ENCODE measurements at places on chromosomes 12 and 14. TPM values are rescaled to one million over a fixed set of nuclear protein-coding genes. Genes with fewer than 3 reads are reported as not detected.

LTB4R gene
- total RNA-seq = 11.9 TPM

GRCh38 chr12:75984577-75985182 is 46.9 kb downstream of the PHLDA1 start:
- no peak for DNase-seq

GRCh38 chr12:113381220-113381619 is 22.5 kb downstream of the SDS start:
- DNase-seq = no peak

DNA sequence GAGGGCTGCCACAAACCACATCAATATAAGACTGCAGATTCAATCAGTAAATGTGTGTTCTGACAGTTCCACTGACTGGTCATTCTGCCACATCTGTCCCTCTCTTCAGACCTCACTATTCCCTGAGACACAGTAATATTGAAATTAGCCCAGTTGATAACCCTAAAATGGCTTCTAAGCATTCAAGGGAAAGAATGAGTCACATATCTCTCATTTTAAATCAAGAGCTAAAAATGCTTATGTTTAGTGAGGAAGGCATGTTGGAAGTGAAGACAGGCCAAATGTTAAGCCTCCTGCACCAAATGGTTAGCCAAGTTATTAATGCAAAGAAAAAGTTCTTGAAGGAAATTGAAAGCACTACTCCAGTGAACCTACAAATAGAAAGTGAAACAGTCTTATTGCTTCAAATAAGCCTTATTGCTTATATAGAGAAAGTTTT is 24.5 kb upstream of the KIF21A start:
- no peak for DNase-seq

GPR68 gene
- total RNA-seq = 6.0 TPM

DNA sequence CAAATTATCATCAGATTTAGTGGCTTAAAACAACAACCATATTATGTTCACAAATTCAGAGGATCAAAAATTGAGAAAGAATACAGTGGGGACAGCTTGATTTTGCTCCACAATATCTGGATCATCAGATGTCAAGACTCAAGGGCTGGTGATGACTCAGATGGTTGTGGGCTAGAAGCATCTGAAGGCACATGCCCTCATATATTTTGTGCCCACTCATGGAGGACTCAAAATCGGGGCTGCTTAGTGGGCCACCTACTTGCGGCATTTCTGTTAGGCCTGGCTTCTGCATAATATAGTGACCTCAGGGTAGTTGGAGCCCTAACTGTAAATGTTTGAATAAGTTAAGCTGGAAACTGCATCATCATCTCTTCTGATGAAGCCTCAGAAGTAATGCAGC is 584.5 kb downstream of the SLC16A7 start:
- DNase-seq = no peak

DNA sequence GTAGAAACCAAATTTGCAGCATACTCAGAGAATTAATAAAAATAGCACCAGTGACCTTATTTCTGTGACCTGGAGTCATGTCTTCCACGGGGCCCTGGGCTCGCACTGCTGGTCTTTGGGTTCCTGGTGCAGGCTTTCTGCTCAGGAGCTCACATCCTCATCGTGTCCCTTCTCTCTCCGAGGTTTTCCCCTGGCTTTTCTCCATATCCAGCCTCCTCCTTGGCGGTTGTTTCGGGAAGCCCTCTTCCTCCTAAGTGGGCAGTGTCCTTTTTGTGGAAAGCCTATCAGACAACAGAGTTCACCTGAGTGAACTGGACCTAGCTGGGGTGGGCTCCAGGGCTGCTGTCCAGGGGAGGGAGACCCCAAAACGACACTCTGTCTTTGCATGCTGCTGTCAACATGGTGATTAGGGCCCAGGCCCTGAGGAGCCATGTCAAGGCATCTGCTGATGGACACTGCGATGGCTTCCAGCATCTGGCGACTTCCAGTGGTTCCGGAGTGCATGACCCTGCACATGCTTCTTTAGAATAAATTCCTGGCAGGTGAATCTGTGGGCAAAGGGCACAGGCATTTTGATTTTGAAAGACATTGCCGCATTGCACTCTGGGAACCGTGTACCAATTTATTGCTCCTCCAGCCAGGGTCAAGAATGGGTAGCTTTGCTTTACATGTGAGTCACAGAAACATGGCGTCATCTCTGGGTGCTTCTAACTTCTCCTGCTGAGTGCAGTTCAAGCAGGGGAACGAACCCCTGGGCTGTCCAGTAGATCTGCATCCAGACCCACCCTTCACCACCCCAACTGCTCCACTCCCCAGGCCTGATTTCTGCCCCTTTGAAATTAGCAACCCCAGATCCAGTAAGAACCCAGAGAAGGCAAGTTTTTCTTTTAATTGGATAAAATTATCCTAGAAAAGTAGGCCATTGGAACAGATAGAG is 136.8 kb downstream of the ADGRD1 start:
- DNase-seq = no peak

DNA sequence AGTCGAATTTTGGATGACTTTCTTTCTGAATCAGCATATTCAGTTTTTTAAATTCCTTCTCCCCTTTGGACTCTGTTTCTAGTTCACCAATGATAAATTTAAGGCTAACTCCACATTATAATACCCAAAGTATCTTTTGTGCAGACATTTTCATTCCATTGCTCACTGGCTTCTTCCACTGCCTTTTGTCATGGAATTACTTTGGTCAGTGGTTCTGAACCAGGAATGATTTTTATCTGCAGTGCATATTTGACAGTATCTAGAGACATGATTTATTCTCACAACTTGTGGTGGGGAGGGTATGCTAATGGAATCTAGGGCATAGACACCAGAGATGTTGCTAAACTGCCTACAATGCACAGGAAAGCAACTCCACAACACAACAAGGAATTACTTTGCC is 234.4 kb upstream of the PRKD1 start:
- no peak for DNase-seq

DNA sequence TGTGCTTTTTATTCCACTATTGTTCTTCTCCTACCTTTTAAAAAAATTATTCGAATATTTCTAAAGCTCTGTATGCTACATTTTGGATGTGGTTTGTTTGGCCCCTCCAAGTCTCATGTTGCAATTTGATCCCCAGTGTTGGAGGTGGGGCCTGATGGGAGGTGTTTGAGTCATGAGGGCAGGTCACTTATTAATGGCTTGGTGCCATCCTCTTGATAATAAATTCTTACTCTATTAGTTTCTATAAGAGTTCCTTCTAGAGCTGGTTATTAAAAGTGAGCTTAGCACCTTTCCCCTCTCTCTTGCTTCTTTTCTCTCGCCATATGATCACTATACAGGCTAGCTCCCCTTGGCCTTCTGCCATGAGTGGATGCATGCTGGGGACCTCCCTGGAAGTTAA is 445.6 kb upstream of the PDE3A start:
- no peak for DNase-seq

Measured in activated T-helper 2 cell treated with anti-CD3 and anti-CD28 coated beads, Interferon-gamma antibody, Interleukin-2, Interleukin-4, amounts not matched to agents 10 μg/mL and 5 μg/mL and 100 μg/mL, durations not matched to agents 14 hours and 24 hours and 36 hours (primary cell).